ENCODE measurements at places on chromosomes 2 and 18.
A peak's percentile ranks its signal among the peaks of the same experiment; 100 is the strongest.

- no peak for DNase-seq
These were observed 86.5 kb downstream of the CDCA7 start for GRCh38 chr2:173441222-173441621.

- DNase-seq: no peak
These were observed 65.0 kb downstream of the UXS1 start for GRCh38 chr2:106129150-106129549.

GRCh38 chr2:96839875-96840850, 3.7 kb downstream of the ANKRD23 start:
- DNase-seq: no peak

GRCh38 chr2:460861-461260, 173.0 kb upstream of the ALKAL2 start:
- no peak for DNase-seq

DNA sequence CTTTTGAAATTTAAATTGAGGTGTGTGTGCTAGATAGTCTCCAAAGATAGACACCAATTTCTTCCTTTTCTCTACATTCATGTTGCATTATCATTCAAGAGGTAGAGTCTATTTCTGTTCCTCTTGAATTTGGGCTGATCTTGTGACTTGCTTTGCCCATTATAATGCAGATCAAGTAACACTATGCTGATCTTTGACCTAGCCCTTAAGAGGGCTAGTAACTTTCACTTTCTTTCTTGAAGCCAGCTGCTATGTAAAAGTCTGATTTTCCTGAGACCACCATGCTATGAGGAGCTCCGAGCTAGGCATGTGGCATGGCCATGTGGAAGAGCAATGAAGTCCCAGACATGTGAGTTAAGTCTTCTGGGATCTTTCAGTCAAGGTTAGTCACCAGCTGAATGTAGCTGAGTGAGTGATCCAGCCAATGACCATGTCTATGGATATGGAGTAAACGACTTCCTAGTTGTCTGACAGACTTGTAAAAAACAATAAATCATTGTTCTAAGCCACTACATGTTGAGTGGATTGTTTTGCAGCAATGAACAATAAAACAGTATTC, 189.4 kb upstream of the CWC22 start:
- DNase-seq: no peak

GRCh38 chr2:11213090-11213638, 57.9 kb downstream of the SLC66A3 start:
- DNase-seq: peak; percentile 74

Measured in HFFc6 (cell line).